Daoy (cell line): ENCODE measurements at places on chromosomes 16 and 17. TPM values are rescaled to one million over a fixed set of nuclear protein-coding genes. Genes with fewer than 3 reads are reported as not detected.

- no peak for DNase-seq
These were observed 4.5 kb upstream of the SLC4A1 start for GRCh38 chr17:44272321-44272951.

Gene DYNC1LI2
- 81.7 and 97.8 TPM in 2 replicates for total RNA-seq

Gene PRDM7
- total RNA-seq, result not detected in 2 replicates

DNA sequence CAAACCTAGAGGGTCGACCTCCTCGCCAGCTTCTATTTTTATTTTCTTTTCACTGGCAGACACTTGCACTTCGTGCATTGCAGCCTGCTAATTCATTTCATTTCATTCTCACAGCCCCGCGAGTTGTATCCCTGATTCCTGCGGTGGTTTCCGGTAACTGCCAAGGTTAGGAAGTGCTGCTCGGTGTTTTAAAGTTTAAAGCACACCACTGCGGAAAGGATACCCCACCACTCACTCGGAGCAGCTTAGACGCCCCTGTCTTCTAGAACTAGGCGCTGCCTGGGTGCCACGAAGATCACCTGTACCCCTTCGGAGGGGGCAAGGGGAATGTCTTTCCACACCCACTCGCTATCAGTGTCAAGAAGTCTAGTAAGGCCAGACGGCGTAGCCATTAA is 509 bp downstream of the CNEP1R1 start:
- DNase-seq, result no peak

GRCh38 chr17:77839698-77840512 is 118.6 kb upstream of the TNRC6C start:
- DNase-seq, result no peak

- no peak for DNase-seq
These were observed 85.0 kb downstream of the CYTH1 start for GRCh38 chr17:78697122-78697521.

- no peak for DNase-seq
These were observed 683.1 kb upstream of the SALL1 start for GRCh38 chr16:51834133-51834532.

Gene PYY
- not detected in 2 replicates for total RNA-seq

DNA sequence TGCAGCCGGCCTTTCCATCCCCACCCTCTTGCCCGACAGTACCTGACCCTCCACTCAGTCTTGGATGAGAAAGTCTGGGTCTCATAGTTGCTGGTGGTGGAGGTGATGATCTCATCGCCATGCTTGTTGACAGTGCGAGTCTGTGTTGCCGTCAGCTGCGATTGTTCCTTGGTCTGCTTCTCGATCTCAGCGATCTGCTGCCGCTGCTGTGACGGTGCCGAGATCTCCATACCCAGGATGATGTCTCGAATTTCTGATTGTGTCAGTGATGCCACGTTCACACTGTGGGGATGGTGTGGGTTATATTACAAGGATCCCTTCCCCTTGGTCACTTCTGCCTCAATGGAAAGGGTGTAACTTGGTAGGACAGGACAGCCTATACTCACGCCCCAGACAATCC is 4.1 kb upstream of the RILP start:
- no peak for DNase-seq

Gene TPSAB1
- total RNA-seq, result not detected in 2 replicates

Gene PYDC1
- total RNA-seq, result not detected in 2 replicates

DNA sequence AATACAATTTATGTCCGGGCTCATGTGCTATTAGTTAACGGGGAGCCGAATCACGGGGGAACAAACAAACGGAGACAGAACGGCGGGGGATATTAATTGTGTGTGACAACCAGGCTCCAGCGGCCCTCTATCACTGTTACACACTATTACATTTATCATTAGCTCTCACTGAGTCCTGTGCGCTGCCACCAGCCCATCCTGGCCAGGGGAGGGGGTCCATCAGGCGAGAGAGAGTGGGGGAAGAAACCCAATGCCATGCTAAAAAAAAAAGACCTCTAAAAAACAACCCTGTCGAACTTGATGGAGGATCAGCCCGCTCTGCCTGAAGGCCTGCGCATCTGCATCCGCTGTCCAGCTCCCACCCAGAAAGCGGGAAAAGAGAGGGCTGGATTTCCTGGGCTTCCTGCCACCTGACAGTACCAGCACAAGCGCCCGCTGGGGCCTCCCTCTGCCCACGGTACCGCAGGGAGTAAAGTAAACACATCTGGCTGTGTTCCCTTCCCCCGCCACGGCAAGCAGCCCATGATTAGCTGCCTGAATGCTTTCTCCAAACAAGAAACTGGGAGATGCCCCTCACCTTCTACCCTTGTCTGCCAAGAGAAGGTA is 41.7 kb downstream of the PIPOX start:
- DNase-seq, result peak; percentile 58

DNA sequence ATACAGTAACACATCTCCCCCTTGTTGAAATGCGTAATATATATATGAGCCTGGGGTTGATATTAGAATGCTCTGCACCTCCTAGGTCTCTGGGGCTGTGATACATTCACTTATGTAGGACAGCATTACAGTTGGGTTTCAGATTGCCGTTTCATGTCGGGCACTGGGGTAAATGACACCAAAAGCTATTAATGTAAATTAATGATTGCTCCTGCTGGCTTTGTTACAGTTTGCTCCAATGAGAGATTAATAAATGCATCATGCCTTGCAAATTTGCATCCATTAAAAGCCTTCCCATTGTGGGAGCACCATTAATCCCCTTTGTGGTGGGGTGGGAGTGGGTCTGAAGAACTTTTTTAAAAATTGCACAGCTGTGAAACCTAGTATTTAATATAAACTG is 584.4 kb upstream of the EEF2KMT start:
- no peak for DNase-seq

DNA sequence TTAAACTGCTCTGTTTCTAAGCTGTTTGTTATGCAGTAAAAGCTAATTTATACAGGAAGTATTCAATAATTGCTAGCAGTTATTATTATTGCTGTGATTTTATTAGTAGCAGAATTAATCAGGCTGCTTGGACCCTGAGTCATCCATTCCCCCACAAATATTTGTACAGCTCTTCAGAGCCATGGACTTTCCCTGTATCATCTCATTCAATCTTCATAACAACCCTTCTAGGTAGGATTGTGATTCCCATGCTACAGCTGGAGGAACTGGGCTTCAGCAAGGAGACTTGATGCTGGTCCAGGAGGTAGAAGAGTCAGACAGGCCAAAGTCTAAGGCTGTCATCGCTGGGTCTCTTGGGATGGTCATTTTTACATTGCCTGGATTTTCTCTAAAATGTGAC is 208.3 kb downstream of the C16orf95 start:
- DNase-seq, result no peak

Gene NACA2
- not detected in 2 replicates for total RNA-seq

Gene ARHGAP23
- total RNA-seq, result 4.1 and 7.1 TPM in 2 replicates

Gene AANAT
- not detected in 2 replicates for total RNA-seq
